ENCODE measurements at places on chromosomes 16 and 17.

DNA sequence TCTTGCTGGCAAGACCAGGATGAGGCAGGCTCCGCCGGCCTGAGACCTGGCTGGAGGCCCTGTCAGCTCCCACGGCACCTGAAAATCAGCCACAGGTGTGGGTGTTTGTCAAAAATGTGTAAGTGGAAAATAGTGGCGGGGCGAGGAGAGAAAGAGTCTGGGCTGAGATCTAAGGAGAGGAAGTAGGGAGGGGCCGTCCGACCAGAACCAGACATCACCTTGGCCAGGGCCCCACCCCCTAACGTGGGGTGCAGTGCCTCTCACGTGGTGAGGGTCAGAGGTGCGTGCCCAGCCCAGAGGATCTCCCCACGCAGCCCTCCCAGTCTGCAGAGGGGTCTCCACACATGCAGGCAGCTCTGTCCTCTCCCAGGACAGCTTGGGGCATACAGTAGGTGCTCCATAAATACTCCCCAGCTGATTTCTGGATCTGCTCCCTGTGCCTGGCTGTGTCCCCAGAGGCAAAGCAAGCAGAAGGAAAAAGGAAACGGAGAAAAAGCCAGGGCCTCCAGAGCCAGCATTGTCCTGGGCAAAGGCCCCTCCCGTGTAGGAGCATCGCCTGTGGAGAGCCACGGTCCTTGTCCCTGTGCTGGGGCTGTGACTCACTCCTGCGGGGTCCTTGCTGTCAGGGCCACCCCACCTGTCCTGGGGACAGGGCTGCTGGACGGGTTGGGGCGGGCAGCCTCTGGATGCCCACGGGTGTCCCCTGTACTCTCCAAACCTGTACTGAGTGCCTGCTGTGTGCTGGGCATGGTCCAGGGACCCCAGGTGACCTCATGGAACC, 16.7 kb downstream of the ZFPM1 start:
- no peak for DNase-seq

- peak; percentile 99 for DNase-seq
Observed at GRCh38 chr17:42436391-42436790, 13.3 kb upstream of the CAVIN1 start.

DNA sequence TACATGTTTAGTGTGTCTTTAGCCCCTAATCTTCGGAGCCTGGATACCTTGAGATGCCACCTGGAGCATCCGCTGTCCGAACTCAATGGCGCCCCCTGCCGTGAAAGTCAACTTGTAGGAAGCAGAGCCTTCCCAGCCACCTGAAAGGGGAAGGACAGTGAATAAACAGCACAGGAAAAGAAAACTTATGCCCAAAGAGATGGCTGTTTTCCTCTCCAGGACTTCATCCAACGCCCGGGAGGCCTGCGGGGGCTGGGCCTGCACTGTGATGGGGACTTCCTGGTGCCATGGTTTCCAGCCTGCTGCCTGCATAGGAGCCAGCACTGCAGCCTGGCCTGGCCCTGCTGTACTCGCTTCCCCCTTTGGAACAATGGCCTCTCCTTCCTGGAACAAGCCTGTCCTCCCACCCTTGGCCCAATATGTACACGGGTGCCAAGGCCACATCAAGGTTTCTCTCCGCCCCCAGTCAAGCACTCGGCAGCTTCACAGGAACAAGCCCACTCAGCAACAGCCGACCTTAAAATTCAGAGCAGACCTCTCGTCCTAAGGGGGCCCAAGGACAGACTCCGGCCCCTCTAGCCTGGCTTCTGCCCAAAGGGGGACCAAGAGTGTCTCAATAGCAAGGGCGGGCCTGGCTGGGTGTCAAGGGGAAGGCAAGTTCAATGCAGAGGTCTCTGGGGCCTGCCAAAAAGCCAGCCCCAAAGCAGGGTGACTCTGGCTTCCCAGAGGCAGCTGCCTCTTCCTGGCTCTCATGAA, 4.5 kb upstream of the UNC13D start:
- DNase-seq, result peak; percentile 47

- peak; percentile 3 for DNase-seq
Observed at GRCh38 chr17:27741361-27741861, 58.9 kb downstream of the NOS2 start.

All from fibroblast of lung (primary cell).